ENCODE measurements at places on chromosomes 12 and 14. TPM values are rescaled to one million over a fixed set of nuclear protein-coding genes. Genes with fewer than 3 reads are reported as not detected.

The PROX2 gene
- not detected for total RNA-seq

The CABP1 gene
- not detected for total RNA-seq

The DPY19L2 gene
- total RNA-seq = not detected

The TAS2R42 gene
- total RNA-seq = not detected

The BAG5 gene
- 25.8 TPM for total RNA-seq

The TAS2R14 gene
- total RNA-seq = 0.76 TPM

DNA sequence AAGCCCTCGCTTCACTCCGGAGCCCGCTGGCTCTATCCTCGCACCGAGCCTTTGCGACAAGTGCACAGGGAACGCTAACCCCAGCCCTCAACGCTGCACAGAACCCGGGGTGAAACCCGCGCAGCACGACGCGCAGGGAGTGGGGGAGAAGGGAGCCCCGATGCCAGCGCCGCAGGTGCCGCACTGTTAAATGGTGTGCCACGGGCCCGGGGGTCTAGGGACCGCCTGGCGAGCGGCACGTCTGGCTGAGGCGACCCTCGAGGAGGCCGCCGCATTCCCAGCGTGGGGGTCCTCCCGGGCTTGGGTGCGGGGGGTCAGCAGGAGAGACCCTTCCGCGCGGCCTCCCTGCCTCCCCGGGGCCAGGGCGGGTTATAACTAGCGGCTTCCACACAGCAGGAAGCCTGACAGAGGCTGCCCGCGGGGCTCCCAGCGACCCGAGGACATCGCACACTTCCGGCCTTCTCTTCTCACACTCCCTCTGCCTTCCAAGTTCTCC, 23.8 kb upstream of the LRTM2 start:
- peak; percentile 66 for DNase-seq

DNA sequence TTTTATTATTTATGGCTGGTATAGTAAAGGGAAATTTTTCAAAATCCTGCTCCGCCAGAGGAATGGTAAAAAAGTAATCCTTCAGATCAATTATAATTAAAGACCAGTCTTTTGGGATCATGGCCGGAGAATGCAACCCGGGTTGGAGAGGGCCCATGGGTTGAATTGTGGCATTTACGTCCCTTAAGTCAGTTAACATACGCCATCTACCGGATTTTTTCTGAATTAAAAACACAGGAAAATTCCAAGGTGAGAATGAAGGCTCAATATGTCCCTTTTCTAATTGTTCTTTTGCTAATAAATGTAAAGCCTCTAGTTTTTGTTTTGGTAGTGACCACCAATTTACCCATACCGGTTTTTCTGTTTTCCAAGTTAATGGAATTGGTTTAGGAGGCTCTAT, 602.8 kb downstream of the ALG10 start:
- peak; percentile 54 for DNase-seq

DNA sequence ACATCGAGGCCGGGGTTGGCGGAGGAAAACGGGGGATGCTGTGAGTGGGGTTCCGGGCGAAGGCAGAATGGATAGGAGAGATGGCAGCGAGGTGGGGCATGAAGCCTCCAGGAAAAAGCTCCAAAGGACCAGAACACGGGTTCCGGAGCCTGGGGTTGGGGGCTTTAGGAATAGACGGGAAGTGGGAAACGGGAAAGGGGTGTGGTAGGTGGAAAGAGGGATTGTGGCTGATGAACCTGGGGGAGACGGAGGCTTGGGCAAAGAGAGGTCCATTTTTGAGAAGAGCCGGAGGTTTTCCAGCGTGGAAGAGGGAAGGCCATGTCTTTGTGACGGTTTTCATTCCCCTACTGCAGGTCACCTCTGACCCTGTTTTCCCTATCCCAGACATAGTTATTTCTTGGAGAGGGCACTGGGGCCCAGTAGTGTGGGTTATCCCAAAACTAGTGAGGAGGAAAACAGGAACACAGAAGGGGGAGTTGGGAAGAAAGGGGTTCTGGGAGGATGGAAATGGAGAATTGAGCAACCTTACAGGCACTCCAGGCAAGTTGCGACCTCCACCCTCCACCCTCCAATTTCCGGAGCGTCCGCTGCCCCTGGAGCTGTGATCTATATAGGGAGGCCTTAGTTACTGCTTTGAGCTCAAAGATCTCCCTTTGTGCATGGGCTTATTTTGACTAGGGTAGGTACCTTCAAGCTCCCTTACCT, 1.1 kb downstream of the ATN1 start:
- peak; percentile 45 for DNase-seq

DNA sequence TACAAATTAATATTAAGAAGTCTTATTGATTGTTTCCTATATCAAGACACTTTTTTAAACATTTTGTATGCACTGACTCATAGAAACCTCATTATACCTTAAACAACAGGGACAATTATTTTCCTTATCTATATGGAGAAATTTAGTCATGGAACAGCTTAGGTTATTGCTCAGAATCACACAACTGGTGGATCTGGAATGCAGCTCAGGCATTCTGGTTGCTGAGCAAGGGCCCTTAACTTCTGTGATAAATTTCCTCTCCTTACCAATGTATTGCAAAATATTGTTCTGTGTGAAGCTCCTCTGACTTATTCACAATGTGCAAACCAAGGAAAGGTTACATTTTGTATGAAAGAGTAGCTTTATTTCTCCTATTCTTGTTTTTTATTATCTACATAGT, 817.8 kb downstream of the LRFN5 start:
- peak; percentile 20 for DNase-seq

GRCh38 chr12:15131431-15131830, 89.8 kb downstream of the RERG start:
- DNase-seq = peak; percentile 80

DNA sequence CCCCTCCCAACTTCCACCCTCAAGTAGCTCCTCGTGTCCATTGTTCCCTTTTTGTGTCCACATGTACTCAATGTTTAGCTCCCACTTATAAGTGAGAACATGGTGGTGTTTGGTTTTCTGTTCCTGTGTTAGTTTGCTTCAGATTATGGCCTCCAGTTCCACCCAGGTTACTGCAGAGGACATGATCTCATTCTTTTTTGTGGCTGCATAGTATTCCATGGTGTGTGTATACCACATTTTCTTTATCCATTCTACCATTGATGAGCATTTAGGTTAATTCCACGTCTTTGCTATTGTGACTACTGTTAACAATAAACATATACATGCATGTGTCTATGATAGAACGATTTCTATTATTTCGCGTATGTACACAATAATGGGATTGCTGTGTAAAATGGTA, 362.6 kb downstream of the TMTC2 start:
- DNase-seq = no peak

DNA sequence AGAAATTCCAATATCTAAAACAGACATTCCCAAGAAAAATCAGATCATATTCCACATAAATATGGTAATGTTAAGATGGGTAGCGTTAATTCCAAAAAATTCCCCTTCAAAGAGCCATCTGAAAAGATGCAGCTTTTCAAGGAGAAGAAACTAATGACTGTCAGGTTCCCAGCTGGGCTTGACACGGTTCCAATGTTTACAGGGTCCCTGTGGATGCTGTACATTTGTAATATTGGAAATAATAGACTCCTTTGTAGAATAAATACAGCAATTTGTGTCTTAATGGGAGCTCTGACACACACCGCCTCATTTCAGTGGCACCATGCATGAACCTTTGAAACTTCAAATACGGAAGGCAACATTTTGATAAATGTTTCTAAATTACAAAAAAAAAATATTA, 140.6 kb downstream of the ITPR2 start:
- DNase-seq = no peak

- no peak for DNase-seq
Measured at GRCh38 chr12:109258201-109258600, 50.9 kb downstream of the FOXN4 start.

GRCh38 chr12:27667540-27667939, 28.7 kb upstream of the REP15 start:
- DNase-seq = peak; percentile 97

GRCh38 chr12:78712834-78713481, 151.6 kb upstream of the SYT1 start:
- no peak for DNase-seq

DNA sequence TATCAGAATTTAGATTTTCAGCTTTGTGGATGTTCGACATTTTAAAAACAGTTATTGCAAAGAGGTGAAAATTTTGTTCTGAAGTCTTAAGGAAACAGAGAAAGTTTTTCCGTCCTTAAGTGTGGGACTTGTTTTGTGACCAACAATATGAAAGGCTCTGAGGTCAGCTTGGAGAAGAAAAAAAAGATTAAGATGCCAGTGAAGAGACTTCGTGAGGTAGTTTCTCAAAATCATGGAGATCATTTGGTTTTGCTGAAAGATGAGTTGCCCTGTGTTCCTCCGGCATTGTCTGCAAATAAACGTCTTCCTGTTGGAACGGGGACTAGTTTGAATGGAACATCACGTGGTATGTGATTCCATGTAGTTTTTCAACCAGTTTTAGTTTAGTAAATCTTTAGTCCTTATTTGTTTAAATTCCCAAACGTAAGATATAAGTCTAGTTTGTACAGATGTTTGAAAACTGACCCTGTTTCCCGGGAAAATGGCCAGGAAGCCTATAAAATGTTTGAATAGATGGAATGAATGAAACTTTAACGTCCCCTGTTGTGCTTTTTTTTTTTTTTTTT, 682 bp downstream of the KIAA0586 start:
- DNase-seq = peak; percentile 78

DNA sequence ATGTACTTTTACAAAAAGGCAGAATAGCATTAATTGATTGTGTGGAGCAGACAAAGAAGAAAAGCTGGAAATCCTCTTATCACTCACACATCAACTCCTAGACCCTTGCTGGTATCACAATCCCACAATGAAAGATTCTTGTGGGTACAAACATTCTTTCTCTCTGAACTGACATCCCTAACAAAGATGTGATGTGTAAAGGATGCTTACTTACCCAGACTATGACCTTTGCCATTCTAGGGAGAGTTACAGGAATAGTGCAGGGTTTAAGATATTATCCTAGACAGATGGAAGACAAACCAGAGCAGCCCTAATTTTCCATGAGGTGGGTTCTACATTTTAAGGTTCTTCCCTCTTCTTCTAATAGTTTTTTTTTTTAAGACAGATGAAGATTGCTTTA, 60.4 kb upstream of the SLC6A15 start:
- DNase-seq = no peak

- DNase-seq = no peak
Measured at GRCh38 chr14:95903616-95904107, 27.0 kb downstream of the TUNAR start.

DNA sequence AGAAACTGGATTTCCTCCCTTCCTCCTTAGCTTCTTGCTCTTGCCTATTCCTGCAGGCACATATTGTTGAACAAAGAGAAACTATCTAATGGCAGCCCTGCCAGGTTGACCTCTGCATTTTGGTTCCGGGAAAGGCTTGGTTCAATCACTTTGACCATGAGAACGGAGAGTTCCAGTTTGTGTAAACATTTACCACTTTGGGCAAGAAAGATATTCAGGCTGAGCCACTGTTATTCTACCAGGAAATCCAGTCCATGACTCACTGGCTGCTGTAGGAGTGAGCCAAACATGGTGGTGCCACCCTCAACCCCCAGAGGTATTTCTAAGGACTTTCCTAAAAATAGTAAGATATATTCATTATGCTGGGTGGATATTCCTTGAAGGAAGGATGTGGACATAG, 242.2 kb upstream of the OR4E1 start:
- no peak for DNase-seq

- peak; percentile 98 for DNase-seq
Measured at GRCh38 chr14:25111061-25111601, 61.2 kb upstream of the STXBP6 start.

DNA sequence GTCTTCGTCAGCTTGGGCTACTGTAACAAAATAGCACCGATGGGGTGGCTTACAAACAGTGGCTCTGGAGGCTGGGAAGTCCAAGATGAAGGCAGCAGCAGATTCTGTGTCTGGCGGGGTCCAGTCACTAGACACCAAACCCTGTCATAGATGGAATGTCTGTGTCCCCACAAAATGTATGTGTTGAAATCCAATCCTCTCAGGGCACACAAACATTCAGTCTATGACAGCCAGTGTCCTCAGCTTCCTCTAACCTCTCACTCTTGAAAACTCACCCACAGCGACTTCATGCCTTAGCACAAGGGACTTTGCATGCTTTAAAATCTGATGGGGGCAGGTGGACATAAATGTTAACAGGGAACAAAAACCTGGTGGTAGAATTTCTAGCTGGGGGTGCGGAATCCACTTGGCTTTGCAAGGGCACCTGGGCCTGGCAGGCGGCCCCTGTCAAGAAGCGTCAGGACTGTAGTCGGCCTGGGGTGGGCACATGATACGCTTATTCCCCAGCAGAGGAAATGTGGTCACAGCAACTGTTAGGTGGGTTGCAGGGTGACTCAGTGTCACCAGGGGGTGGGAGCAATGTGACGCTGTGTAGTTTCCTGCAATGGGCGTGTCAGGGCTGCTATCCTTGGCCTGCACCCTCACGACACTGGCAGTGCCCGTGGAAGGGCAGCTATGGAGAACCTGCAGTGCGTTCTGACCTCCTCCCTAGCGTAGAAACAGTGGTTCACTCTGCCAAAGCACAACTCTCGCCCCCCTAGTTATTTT, 17.7 kb downstream of the RIN3 start:
- DNase-seq = no peak

DNA sequence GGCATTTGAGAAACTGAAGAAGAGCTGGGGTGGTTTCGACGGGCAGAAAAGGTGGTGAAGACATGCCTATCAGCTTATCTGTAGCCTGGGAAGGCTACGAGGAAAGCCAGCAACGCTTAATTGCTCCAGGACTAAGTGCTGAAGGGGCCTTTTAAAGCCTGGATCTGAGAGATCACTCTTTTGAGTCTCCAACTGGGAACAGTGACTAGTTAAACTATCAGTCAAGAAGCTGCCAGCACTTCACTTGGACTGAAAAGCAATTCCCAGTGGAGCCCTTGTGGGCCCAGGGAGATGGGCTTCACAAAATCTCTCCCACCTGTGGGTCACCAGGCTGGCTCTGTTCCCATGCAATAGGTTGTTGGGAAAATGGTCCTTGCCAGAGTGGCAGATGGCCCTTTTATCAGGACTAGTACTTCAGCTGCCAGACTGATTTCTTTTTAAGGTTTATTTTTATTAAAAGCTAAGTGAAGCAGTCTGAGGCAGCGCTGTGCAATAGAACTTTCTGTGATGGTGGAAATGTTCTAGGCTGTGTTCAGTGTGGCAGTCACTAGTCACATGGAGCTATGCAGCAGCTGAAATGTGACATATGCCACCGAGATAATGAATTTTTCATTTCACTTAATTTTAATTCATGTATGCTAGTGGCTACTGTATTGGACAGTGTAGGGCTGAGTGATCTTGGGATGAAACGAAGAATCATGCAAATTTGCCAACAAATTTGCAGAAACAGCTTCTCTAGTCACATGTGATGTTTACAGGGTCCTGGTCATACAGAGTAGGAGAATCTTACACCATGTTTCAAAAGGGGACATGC, 276.8 kb downstream of the PCNX1 start:
- DNase-seq = no peak

DNA sequence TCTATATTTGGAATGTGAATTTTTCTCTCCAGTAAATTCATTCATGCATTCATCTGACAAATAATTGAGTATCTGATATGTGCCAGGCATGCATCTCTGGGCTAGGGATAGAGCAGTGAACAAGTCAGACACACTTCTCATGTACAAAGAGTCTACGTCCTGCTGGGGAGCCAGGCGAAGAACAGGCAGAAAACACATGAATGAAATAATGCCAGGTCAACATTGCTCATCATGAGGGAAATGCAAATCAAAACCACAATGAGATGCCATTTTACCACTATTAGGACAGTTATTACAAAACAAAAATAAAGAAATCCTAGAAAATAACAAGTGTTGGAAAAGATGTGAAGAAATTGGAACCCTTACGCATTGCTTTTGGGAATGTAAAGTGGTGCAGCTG, 90.3 kb downstream of the PAX9 start:
- DNase-seq = no peak
